Left lobe of liver (tissue), 2 donors: ENCODE measurements at places on chromosomes 12 and 14. TPM values are rescaled to one million over a fixed set of nuclear protein-coding genes. Genes with fewer than 3 reads are reported as not detected.

GRCh38 chr12:132307976-132308852 lies 21.2 kb downstream of the GALNT9 start:
- no peak for DNase-seq

GRCh38 chr12:14961466-14962152 lies at the start of gene ARHGDIB:
Gene ARHGDIB, minus strand, starts transcription at chr12:14961601. Its CDS starts 10,889 bp downstream, at chr12:14950712.
- no peak for DNase-seq

Gene PTHLH
- total RNA-seq = 0.10 TPM

Gene PPFIA2
- not detected for total RNA-seq

GRCh38 chr12:6943389-6943721 lies 261 bp upstream of the RNU7-1 start:
- DNase-seq = peak; percentile 80

DNA sequence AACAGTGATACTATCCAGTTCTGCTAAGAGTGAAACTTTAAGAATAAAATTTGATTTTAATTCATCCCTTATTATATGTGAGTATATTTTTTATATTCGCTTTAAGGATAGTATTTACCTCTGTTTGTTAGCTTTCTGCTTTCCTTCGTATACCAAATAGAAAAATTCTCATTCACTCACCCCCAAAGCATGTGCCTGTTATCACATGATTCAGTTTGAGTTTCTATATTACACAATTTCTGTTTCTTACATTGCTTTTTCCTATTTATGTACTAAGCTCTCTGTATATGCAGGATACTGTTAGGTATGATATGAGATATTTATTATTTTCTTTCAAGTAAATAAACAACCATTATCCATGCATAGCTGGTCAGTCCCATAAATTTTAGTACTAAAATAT lies 275.2 kb downstream of the FBXL14 start:
- DNase-seq = no peak

GRCh38 chr12:125873016-125873415 lies 807.8 kb downstream of the AACS start:
- no peak for DNase-seq

DNA sequence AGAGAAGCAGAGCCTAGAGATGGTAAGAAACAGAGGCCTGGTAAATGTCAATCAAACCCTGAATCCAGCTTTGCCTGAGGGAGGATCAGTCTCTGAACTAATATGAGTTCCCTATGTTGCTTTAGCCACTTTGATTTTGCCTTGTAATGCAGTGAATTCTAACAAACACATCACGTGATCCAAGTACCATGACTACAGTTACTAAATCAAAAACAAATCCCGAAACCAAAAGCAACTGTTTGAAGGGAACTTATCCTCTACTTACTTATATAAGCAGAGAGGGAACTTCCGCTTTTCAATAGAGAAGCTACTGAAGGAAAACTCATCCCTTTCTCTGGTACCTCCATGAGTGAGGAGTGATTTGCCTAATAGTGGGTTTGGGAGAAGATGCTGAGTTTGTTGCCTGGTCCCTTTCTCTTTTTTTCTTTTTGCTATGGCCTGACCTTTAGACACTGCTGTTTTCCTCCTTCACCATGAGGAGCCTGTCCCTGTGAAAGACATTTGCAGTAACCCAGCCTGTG lies 7.7 kb upstream of the PPTC7 start:
- no peak for DNase-seq
